ENCODE measurements at places on chromosomes 7 and 10.

DNA sequence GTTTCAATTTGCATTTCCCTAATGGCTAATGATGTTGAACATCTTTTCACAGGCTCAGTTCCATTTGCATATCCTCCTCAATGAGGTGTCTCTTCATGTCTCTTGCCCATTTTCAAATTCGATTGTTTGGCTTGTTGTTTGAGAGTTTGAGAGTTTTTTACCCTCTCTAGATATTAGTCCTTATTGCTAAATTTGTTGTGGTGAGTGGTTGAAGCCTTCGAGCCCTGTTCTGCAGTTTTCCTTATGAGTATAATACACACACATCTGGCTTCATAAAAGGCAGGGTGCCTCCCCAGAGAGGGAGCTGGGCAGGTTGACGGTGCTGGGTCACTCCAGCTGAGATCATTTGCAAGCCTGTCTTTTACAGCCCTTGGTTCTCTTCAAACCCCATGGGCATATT is 65.1 kb downstream of the RGS10 start:
- no peak for DNase-seq

- no peak for DNase-seq
These were observed 36.0 kb downstream of the MYOF start for GRCh38 chr10:93445978-93446720.

DNA sequence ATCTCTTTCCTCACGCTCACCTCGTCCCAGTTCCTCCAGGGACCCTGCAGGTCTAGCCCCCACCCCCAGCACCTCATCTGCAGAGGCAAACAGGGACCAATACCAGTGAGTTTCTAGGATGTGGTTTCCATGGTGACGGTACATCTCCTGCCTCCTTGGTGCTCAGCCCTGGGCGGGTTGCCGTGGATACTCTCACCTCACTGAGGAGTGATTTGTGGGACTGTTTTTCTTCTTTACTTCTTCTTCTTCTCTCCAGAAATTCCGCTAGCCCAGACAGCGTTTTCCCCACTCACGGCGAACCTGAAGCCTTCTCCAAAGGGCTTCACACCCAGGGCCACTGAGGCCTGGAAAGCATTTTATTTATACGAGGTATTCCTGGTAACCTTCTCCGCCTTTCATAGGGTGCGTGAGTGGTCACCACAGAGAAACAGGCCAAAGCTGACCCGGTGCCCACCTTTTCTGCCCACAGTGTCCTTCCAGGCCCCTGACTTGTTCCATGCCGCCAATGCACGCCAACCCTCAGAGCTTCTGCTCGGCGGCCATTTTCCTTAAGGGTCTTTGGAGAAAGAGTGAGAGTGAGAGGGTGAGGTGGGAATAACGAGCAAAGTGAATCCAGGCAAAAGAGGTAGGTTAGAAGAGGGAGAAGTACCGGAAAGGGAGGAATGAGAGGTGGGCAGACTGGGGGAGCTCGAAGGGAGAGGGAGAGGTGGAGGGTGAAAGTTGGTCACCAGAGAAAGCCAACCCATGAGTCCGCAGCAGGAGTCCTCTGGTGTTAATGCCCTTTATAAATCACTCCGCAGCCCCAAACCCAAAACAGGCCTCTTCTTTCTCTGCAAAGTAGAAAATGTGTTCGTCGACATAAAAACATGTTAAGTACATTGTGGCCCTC is 15.5 kb downstream of the FAM241B start:
- no peak for DNase-seq

GRCh38 chr10:52883996-52884871 is 111.7 kb upstream of the MBL2 start:
- peak; percentile 40 for DNase-seq

DNA sequence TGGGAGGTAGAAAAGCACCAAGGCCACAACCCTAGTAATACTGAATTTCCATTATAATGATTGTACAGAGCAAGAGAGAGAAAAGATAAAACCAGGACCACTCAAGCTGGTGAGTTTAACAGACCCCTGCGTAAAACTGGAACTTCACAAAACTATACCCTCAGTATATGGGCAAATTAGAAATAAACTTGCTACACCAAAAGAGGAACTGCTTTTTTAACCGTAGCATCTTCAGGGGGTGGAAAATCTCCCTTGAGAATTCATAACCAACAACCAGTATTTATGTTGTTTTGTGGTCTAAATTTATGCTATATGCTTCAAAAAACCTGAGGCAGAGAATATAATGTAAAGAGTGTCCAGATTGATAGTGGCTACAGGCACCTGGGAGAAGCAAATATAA is 171.2 kb downstream of the SGMS1 start:
- no peak for DNase-seq

- no peak for DNase-seq
These were observed 152.4 kb upstream of the HPS1 start for GRCh38 chr10:98599032-98599610.

DNA sequence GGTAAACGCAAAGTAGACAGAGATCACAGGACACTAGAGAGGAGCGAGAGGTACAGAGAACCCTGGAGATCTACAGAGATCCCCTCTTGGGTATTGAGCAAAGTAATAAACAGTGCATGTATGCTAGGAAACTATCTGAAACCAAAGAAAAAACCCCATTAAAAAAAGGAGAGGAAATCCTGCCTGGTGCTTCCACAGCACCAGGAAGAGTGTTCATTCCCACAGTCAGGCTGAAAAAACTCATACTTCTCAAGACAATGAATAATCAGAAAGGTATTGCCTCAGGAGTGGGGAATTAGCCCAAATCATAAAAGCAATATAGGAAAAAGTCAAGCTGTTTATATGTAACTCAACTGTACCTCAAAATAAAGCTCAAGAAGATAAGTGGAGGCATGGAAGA is 59.1 kb downstream of the ANKRD26 start:
- no peak for DNase-seq
